ENCODE measurements at places on chromosomes 2 and 18.

GRCh38 chr2:173881461-173881860, 83.7 kb downstream of the SP3 start:
- DNase-seq = no peak

DNA sequence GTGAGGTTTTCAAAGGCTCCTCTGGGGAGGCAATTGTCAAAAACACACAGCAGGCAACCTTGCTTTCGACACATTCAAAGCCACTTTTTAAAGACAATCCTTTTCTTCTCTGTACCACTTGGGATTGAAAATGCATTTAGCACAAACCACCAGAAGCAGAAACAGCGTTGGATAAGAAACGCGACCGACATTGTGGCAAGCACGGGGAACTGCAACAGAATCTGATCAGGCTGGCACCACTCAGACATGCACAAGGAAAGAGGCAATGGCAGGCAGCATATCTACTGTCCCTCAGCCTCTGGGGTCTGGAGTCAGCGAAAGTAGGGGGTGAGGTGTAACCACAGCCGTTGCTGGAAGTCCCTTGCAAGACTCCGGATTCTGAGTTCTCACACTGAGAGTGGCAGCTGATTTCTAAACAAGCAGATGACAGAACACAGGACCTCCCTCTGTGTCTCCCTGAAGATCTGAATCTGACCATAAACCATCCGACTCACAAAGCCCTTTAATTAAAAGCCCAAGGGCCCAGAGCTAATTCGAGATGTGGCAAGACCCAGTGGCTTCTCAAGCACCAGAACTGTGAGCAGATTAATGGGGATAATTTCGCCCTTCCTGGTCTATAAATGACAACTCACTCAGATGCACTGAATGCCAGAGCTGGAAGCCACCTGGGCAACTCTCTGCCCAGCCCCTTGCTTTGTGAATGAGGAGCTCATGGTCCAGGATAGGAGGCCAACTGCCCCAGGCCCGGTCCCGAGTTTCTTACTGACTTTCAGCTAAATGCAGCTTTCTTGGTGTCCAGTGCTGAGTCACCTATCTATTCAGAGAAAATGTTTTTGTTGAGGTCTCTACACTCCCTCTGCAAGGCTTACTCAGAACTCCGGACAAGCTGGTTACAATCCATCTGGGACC, 29.6 kb downstream of the CYRIA start:
- no peak for DNase-seq

DNA sequence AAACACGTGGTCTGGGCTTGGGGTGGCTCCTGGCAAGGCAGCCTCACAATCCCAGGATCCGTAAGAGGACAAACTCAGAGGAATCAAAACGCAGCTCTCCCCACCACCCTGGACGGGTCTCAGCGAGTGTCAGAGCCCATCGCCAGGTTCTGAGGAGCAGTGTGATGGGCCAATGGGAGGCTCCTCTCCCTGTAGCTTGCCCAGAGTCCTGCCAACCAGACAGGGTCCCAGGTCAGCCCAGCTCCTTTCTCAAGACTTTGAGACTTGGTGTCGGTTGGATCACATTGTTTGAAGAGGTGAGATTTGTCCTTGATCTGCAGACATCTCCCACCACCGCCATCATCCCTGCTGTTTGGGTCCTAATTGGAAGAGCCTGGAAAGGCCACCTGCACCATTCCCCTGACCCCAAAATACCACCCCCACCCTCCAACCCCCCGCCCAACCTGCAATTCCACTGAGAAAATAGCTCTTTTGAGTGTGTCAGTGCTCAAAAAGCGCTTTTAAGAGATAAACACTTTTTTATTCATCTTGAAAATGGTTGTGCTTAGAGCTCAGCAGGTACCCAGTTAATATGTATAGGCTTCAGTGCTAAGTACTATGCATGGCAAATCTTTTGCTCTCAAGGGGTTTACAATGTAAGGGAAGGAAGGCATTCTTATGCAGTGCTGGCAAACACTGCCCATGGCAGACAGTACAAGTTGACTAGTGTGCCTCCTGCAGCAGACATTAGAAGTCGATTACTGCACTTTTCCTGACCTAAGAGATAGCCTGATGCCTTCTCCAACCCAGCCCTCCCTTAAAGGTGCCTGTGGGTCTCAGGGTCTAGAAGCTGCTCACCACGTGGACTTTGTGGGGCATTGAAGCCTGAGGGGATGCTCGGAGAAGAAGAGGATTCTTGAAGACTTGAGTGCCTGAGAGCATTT, 50.6 kb downstream of the GLI2 start:
- no peak for DNase-seq

- DNase-seq = no peak
Observed at GRCh38 chr2:169693360-169693759, 845 bp downstream of the CFAP210 start.

DNA sequence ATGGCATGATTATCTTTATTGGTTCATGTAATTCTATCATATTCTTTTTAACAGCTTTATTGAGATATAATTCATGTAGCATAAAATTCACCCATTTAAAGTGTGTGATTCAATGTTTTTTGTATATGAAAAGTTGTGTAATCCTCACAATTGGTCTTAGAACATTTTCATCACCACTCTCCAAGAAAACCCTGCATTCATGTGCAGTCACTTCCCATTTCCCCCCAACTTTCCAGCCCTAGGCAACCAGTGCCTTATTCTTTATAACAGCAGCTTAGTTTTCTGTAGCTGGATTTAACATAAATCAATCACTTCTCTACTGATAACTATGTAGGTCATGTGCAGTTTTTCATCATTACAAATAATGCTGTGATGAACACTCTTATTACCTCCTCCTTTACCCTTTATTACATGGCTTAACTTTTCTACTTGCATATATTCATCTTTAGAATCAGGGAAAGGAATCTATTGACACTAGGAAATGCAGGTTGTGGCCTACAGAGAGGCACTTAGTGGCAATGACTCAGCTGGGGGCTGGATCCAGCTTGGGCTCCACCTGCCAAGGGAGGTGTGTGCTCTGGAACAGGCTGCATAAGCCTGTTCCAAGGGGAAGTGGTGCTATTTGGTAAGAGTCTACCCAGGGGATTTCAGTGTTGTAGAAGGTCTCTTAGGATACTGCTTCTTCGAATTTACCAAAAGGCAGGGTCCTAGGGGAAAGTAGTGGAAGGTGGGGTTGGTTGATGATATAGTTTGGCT, 89.1 kb downstream of the ETAA1 start:
- no peak for DNase-seq

- no peak for DNase-seq
Observed at GRCh38 chr2:33207151-33207740, 260.5 kb downstream of the LTBP1 start.

GRCh38 chr2:239889641-239890121, 135.5 kb downstream of the NDUFA10 start:
- DNase-seq = no peak

- DNase-seq = no peak
Observed at GRCh38 chr2:133721118-133721517, 152.9 kb upstream of the NCKAP5 start.

- no peak for DNase-seq
Observed at GRCh38 chr2:29307519-29307918, 192.3 kb downstream of the CLIP4 start.

GRCh38 chr2:195535911-195536522, 121.0 kb upstream of the SLC39A10 start:
- peak; percentile 54 for DNase-seq

DNA sequence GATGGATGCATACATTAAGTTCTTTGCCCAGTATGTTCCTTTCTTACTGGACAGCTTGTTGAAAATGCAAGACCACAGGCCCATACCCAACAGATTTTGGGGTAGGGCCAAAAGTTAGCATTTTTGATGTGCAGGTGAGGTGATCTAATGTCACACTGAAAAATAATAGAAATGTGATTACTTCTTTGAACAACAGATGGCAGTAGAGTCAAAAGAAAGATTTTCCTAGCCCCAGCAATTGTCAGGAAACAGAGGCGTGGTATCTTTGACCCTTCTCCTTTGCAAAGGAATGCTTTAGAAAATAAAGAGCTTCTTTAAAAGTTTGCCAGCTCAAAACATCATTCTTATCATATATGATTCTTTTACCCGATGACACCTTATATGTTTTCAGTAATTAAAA, 343.6 kb upstream of the SYT4 start:
- no peak for DNase-seq

GRCh38 chr18:46334868-46335281, 230.7 kb downstream of the HAUS1 start:
- DNase-seq = no peak

DNA sequence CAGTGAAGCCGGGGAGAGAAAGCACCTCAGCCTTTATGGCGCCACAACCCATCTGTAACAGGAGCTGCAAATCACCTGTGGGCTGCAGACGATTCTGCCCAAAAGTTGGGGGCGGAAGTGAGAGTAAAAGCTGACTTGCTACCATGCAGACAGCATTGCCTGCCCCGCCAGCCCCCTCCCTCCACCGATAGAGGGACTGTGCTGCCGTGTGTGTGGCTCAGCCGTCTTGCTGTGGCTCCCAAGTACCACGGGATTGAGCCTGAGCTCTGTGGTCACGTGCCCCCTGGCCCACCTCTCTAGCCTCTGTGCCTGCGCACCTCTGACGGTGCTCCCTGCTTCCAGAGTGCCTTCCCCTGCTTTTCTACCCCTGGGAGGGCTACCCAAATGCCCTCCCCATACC, 79.6 kb downstream of the GLI2 start:
- no peak for DNase-seq

DNA sequence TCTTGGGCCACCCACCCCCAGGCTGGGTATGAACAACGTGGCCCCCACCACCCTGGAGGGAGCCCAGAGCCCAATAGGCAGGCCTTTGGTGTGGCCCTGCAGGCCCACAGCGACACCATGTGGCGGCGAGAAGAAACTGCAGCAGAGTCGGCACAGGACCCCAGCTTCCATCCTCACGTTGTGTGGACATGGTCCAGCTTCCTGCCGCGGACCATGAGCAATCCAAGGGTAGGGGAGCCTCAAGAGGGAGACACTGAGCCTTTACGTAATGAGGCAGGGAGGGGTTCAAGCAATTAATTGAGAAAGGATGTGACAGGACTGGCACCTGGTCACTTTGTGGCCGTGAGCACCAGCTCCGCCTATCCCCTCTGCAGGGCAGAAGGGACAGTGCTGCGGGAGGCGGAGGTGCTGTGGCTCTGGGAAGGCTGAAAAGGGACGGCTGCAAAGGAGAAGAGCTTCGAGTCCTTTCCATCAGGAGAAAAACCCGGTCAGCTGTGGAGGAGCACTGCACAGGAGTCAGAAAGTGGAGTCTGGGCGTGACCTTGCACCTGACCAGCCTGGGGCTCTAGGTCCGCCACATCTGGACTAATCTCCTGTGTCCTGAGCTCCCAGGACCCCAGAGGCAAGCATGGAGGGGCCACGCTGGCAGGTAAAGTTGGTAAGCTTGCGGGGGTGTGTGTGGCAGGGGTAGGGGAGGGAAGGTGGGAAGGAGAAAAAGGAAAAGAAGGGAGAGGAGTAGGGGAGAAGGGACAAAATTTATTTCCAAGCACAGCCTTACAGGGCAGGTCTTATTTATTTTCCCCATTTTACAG, 44.9 kb downstream of the TMEM37 start:
- peak; percentile 6 for DNase-seq

Data from stimulated activated CD8-positive, alpha-beta memory T cell treated with anti-CD3 and anti-CD28 coated beads, Interleukin-2, amount 100 ng/mL, for 48 hours (primary cell).